IPS-NIHi11 (cell line): ENCODE measurements at places on chromosomes 6 and 20.

- no peak for DNase-seq
These were observed 5.2 kb downstream of the INSM1 start for GRCh38 chr20:20373091-20373571.

DNA sequence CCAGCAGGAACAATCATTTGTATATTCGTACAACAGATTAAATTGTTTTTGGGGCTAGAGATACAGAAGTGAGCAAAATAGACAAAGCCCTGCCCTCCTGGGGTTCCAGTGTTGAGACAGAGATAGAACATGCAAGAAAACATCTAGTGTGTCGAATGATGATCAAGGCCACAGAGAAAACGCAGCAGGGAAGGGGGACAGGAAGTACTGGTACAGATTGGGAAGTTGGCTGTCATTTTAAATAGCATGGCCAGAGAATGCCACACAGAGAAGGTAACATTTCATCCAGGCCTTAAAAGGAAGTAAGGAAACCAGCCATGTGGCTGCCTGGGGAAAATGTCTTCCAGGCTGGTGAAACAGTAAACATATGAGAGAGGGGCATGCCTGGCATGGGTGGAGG, 202.6 kb upstream of the MYLIP start:
- no peak for DNase-seq

- no peak for DNase-seq
These were observed 179.8 kb upstream of the RIMS1 start for GRCh38 chr6:71706523-71706922.

DNA sequence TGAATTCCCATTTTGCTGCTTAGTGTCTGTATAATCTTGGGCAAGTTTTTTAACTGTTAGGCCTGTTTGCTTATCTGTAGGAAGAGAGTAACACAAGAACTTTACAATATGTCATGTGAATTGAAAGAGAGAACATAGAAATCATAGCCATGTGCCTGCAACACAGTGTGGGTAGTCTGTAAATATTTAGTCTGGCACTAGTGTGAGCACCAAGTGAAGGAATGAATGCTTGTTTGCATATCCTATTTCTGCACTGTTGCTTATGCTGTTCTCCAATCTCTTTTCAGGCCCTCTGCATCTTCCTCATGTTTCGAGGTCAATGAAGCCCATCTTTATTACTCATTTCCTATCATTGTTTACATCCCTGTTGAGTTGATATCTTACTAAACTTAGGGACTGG, 49.2 kb downstream of the CBFA2T2 start:
- DNase-seq, result no peak

DNA sequence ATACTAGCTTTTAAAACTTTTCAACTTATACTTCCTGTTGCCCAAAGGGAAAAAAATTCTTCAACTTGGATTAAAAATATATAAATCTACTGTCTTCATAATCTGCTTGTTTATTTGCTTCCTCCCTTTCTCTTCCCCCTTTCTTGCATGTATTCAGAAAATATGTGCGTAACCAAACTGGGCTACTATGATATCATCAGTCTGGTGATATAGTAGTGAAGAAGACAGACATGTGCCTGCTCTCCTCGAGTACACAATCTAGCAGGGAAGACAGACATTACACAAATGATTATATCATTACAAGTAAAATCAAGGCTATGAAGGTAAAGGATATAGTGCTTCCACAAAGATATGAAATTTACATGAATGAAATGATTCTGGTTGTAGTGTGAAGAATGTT, 31.0 kb downstream of the IBTK start:
- no peak for DNase-seq

DNA sequence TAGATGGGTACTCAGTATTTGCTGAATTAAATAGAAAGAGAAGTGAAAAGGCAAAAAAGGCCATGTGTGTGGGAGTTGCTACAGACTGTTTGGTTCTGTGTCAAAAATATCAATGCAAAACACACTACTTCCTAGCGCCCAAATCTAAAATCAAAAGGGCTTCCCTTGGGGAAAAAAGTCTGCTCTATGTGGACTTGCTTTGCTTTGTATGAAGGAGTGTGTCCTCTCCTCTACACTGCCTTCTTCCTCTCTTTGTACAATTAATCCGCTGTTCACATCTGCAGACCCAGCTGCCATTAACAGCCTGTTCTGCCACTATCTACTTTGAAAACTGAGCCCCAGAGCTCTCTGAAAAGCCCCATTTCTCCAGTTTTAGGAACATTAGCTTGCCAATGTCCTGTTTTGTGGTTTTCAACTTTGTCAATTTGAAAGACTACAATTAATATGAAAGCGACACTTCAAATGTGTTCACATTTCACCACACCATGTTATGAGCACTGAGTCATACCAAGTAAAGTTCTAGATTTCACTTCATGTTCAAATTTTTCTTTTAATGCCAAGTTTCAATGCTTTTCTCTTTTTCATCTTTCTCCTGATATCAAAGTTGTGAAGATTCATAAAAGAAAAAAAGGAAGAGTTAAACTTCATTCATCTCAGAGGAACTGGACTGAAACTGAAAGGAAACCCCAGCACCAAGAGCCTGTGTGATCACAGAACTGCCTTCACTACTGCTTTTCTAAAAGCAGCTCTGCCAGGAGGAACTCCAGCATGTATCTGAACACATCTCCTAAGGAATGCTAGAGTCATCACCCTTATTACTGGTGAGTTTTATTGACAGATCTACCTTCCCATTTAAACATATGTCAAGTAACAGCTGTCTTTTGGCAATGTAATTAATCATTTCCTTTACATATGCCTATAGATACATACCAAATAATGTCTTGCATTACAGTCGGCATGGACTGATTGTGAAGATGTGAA, 102.6 kb downstream of the KIF13A start:
- no peak for DNase-seq

DNA sequence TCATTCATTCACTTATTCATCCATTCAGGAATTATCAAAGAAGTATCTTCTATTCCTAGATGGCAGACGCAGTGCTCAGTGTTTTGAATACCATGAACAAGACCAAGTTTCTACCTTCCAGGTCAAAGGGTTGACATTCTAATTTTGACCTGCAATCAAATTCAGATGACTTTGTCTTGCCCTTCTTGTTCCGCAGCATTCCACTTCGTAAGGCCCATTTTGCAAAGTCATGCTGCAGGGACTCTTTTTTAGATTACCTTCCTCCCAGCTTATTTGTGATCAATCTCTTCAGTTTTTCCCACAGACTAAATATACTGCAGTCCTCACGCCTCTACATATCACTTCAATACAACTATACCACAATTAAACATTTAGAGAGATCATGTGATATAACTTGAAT, 7.1 kb upstream of the TAAR1 start:
- DNase-seq, result peak; percentile 17

DNA sequence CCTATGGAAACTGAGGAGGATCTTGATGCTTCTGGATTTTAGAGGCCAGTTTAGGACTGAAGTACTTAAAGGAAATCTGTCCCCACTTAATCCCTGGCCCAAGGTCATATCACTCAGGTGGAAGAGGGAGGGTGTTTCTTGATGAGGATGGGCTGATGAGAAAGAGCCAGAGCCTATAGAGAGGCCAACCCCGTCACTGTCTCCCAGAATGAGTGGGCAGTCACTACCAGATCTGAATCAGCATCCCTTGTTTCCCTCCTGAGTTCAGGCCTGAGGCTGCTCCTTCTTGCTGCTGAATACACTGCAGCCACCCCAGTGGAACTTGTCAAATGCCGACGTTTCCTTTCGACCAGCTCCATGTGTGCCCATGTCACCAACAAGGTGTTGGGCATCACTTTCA, 14.8 kb downstream of the ARMC12 start:
- no peak for DNase-seq

DNA sequence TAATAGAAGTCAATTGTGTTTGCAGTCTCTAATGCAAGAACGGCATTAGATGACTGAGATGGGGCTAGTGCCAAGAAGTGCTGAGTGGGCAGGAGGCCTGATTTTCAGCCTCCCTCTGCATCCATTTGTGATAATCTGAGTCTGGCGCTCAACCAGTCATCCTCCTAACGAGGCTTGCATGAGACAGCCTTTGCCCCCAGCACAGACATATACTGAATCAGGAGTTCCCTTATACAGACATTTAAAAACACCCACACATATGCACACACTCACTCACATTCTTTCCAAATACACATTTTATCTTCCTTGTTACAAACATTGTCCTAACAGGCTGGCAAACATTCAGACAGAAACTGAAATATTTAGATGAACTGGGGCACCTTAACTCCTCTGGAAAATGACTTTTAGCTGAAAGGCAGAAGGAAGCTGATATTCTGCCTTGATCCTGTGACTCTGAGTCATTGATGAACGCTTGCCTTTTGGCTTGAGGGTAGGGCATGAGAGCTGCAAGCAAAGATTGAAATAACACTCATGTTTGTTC, 562.3 kb downstream of the DHX35 start:
- no peak for DNase-seq

- DNase-seq, result peak; percentile 24
These were observed 23.9 kb upstream of the PRL start for GRCh38 chr6:22320750-22321149.

GRCh38 chr20:61454053-61454452, 202.0 kb downstream of the CDH4 start:
- no peak for DNase-seq

GRCh38 chr20:62344782-62345181, 22.3 kb downstream of the LAMA5 start:
- DNase-seq, result no peak

GRCh38 chr20:52103335-52103912, 88.2 kb downstream of the ZFP64 start:
- DNase-seq, result peak; percentile 51

DNA sequence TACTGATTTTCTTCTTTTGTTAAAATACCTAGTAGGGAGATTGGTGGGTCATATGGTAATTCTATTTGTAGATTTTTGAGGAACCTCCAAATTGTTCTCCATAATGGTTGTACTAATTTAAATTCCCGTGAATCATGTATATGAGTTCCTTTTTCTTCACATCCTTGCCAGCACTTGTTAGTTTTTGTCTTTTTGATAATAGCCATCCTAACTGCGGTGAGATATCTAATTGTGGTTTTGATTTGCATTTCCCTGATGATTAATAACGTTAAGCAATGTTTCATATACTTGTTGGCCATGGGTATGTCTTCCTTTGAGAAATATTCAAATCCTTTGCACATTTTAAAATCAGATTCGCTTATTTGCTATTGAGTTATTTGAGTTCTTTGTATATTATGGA, 110.9 kb downstream of the JAG1 start:
- DNase-seq, result no peak

DNA sequence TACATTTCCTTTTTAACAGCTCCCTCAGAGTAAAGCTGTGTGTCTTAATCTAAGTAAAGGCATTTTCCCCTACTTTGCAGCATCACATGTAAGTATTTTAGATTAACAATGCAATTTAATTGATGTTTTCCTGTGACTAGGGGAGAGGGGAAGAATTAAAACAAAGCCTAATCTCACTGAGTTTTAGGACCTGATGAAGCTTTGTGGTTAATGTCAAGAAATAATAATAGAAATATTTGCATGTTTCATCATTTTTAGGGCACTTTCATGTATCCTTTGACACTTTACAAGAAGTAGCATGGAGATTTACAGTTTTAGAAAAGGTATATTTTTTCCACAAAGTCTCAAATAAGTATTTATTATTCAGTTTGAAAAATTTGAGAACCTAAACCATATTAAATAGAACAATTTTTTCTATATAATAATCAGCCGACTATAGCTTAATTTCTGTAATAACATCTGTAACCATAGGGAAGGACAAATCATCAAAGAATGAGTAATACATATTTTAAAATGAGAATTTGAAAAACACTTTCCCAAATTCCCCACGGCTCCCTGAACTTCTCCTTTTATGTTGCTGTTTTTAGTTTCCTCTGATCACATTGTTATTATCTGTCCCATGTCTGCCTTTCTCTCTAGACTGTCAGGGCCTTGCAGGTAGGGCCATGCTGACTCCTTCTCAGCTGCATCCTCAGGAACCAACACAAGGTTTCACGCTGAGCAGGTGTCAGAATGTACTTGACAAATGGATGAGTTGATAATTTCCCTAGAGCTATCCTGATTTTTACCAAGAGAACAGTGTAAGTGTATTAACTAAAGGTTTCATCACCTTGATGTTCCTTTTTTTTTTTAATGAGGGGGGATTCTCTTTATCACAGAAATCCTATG, 338.1 kb downstream of the SYNE1 start:
- DNase-seq, result no peak

GRCh38 chr6:157558487-157559200, 177.7 kb downstream of the ZDHHC14 start:
- DNase-seq, result no peak

GRCh38 chr6:166343150-166343487, 774 bp upstream of the SFT2D1 start:
- DNase-seq, result no peak

- no peak for DNase-seq
These were observed 26.9 kb downstream of the MAP3K7 start for GRCh38 chr6:90559931-90560330.

DNA sequence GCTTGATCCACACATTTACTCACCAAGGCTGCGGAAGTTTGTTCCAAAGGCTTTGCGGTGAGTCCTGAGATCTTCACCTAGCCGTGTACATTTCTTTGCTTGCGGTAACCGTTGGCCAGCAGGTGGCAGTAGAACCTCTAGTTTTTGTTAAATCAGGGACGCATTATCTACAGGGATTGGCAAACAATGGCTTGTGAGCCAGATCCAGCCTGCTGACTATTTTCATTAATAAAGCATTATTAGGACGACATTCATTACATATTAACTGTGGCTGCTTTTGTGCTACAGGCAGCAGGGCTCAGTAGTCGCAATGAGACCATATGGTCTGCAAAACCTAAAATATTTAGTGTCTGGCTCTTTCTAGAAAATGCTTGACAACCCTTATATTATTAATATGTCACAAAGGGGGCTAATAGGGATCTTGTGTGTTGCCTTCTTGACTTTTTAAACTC, 174.1 kb downstream of the DOK5 start:
- peak; percentile 76 for DNase-seq

DNA sequence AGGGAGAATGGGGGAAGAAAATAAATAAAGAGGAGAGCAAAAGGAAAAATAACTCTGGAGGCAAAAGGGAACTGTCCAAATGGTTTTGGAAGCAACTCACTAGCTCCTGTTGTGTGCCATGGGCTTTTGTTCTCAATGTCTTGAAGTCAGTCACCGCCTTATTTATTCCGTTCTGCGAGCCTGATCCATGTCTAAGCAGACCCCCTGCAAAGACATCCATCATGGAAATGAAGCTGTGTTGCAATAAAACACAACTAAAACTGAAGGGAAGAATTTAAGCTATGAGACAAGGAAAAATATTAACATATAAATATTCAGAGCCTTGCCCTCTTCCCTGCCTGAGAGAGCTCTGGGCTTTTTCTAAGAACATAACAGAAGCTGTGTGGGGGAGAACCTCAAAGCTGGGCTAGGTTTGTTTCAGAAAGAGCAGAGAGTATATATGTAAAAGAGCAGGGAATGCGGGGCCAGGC, 373.2 kb upstream of the CNR1 start:
- no peak for DNase-seq

- no peak for DNase-seq
These were observed 425.3 kb downstream of the EPM2A start for GRCh38 chr6:145309842-145310535.

- DNase-seq, result no peak
These were observed 49.1 kb downstream of the TXLNB start for GRCh38 chr6:139242457-139243240.

GRCh38 chr20:37291724-37292126, 2.3 kb downstream of the MANBAL start:
- DNase-seq, result no peak

- no peak for DNase-seq
These were observed 146.4 kb upstream of the FAM83B start for GRCh38 chr6:54700158-54700557.
